Activated naive CD4-positive, alpha-beta T cell treated with Interleukin-2 at 50 U/mL for 16 hours (primary cell): ENCODE measurements at places on chromosomes 7 and 10.

GRCh38 chr7:35491233-35491632, 203.7 kb downstream of the HERPUD2 start:
- DNase-seq, result no peak

DNA sequence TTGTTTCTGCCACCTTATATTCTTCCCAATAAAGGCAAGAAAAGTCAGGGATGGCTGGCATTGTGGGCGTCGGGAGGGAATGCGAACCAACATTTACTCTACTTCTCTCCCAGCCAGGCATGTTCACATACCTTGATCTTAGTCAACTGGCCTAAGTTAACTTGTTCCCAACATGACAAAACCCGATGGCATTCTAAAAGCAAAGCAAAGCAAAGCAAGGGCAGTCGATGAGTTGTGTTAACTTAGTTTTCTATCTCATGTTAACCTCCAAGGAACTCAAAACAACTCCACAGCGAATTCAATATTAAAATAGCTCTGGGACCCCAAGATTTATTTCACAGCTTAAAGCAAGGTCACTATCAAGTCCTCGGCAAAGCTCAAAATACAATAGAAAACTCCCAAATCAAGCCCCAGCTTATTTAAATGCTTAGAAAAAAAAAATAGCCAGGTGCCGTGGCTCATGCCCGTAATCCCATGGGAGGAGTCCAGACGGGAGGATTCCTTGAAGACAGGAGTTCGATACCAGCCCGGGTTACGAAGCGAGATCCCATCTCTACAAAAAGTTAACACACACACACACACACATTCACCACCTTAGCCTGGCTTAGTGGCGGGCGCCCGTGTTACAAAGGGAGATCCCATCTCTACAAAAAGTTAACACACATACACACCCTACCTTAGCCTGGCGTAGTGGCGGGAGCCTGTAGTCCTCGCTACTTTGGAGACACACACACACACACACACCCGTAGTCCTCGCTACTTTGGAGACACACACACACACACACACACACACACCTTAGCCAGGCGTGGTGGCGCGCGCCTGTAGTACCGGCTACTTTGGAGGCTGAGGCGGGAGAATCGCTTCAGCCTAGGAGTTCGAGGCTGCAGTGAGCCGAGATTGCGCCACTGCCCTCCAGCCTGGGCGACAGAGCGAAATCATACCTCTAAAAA, 901 bp upstream of the CCNY start:
- peak; percentile 27 for DNase-seq

DNA sequence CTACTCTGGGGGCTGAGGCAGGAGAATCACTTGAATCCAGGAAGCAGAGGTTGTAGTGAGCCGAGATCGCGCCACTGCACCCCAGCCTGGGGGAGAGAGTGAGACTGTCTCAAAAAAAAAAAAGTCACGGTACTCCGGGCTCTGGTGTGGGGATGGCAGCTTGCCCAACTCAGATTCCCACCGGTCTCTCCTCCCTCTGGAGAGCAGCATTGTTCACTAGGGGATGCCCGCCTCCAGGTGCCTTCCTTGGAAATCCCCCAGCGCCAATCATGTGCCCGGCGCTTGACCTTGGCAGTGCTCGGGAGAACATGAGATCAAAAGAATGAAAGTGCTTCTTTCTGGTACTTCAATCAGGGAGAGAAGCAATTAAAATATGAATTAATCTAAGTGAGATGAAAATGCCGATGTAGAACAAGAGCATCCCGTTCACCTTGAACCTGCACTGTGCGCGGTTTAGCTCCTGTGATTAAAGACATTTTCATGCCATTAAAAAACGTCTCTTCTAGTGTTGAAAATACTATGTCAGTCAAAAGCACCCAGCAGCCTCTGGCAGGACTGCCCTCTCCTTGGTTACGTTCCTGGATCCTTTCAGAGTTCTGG, 1127.3 kb upstream of the AUTS2 start:
- no peak for DNase-seq

- DNase-seq, result no peak
Measured at GRCh38 chr7:80604436-80604835, 34.0 kb upstream of the CD36 start.

DNA sequence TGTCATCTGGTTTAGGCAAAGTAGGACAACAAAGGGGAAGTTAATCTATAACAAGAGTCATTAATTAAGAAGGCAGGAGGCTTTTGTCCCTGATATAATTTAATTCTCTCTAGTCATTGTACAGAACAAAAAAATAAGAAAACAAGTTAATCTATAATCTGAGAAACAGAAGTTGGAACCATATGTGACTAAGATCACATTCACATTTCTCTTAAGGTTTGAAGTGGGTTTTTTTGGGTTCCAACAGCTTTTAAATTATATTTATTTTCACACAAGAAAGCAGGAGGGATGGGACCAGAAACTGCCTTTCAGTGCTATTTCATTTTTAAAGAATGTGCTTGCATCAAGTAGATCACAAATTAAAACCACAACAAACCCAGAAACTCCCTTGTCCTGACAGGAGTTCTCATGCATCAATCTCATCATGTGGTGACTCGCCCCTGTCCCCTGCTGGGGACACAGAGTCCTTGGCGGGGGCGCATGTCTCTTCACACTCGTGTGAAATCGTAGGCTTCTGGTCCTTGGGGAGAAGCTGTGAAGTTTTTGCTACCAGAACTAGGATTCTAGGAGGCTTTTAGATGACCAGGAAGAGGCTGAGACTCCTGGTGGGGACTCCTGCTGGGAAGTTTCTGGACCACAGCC, 10.1 kb upstream of the OPN4 start:
- DNase-seq, result no peak

- DNase-seq, result no peak
Measured at GRCh38 chr7:68276725-68277124, 1280.1 kb downstream of the TYW1 start.
